Heart left ventricle (tissue), 16 donors: ENCODE measurements at places on chromosomes 1 and 21. TPM values are rescaled to one million over a fixed set of nuclear protein-coding genes. Genes with fewer than 3 reads are reported as not detected.

TMOD4 gene
- not detected for polyA plus RNA-seq

MARK1 gene
- 4.0 TPM for polyA plus RNA-seq

SERINC2 gene
- polyA plus RNA-seq, result 5.4 TPM

HSD17B7 gene
- polyA plus RNA-seq, result 2.7 TPM

S100A1 gene
- polyA plus RNA-seq, result 3,565 TPM
